GM23338 (cell line): ENCODE measurements at places on chromosomes 3 and 15. TPM values are rescaled to one million over a fixed set of nuclear protein-coding genes. Genes with fewer than 3 reads are reported as not detected.
A peak's percentile ranks its signal among the peaks of the same experiment; 100 is the strongest.

- no peak for DNase-seq
- H3K36me3 ChIP-seq = no peaks in the 10 kb centered on the region; the same call in 1 of the 2 replicates
- peaks cover 45% of the 10 kb centered on the region for H3K27me3 ChIP-seq
- H3K4me3 ChIP-seq = peak overlapping the region; percentile 48; the same call in 1 of the 2 replicates
These were observed 113.0 kb upstream of the GOLGA8J start for GRCh38 chr15:29969562-29970401.

GRCh38 chr3:160448845-160449635, 546 bp downstream of the TRIM59 start:
- peaks cover 8% of the 10 kb centered on the region; the same call in 1 of the 2 replicates for H3K36me3 ChIP-seq
- no peaks in the 10 kb centered on the region for H3K27me3 ChIP-seq

GRCh38 chr3:19885468-19885867, 48.5 kb downstream of the EFHB start:
- H3K27me3 ChIP-seq = no peaks in the 10 kb centered on the region
- peaks cover 3% of the 10 kb centered on the region; the same call in 1 of the 2 replicates for H3K4me1 ChIP-seq
- H3K4me3 ChIP-seq = no peak overlapping the region
- no peak overlapping the region for H3K27ac ChIP-seq

- H3K27me3 ChIP-seq = no peaks in the 10 kb centered on the region
- peaks cover 28% of the 10 kb centered on the region for H3K4me1 ChIP-seq
These were observed 20.2 kb downstream of the TGFBR2 start for GRCh38 chr3:30626443-30627180.

GRCh38 chr15:66906668-66907614, 158.5 kb upstream of the SMAD3 start:
- H3K4me1 ChIP-seq = no peaks in the 10 kb centered on the region
- no peak for DNase-seq
- H3K27me3 ChIP-seq = no peaks in the 10 kb centered on the region
- no peaks in the 10 kb centered on the region for H3K36me3 ChIP-seq
- H3K27ac ChIP-seq = no peak overlapping the region

GRCh38 chr15:67828969-67829646, 3.8 kb downstream of the SKOR1 start:
- H3K36me3 ChIP-seq = no peaks in the 10 kb centered on the region
- H3K4me3 ChIP-seq = peak overlapping the region; percentile 53
- peaks cover 52% of the 10 kb centered on the region for H3K4me1 ChIP-seq

GRCh38 chr3:43620831-43621655, 768 bp downstream of the ANO10 start:
- DNase-seq = no peak
- 0 out of 2 replicates have a peak, but pooled peaks cover under 1% of the 10 kb centered on the region for H3K4me1 ChIP-seq
- H3K27ac ChIP-seq = peak overlapping the region; percentile 89; the same call in 1 of the 2 replicates
- no peaks in the 10 kb centered on the region for H3K27me3 ChIP-seq
- H3K36me3 ChIP-seq = no peaks in the 10 kb centered on the region

DNA sequence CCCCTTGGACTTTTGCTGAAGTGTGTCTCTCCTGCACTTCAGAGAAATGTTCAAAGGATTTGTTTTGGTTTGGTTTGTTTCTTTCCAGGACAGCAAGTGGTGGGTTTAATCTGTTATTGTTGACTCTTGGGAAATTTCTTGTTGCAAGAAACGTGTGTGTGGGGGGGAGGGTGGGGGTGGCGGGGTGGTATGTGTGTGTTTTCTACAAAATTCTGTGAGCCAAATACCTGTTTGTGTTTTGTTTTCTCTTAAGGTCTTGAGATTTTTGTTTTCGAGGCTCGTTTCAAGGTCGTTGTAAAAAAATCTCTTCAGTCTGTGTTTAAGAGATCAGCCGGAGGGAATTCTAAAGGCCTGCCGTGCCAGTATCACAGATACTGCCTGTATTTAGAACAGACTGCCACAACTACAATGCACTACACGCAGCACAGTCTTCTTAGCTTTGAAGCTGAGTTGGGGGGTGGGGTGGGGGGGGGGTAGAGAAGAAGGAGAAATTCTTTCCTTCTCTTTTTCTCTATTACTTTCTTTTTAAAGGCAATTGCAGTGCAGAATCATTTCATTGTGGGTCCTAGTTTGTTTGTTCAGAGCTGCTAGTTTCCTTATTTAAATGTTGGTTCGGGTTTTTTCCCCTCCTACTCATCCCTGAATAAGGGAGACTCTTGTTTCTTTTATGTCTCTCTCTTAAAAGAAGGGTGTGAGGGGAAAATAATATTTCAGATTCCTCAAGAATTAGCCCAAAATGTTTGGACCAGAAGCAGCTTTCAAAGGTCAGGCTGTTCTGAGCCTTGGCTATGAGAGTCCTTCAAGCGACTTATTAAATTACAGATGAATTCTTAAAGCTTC, 1.4 kb upstream of the BCL6 start:
- H3K27me3 ChIP-seq = peaks cover 27% of the 10 kb centered on the region
- DNase-seq = peak; percentile 69
- no peaks in the 10 kb centered on the region for H3K36me3 ChIP-seq
- peak overlapping the region; percentile 83 for H3K4me3 ChIP-seq
- peaks cover 44% of the 10 kb centered on the region for H3K4me1 ChIP-seq

DNA sequence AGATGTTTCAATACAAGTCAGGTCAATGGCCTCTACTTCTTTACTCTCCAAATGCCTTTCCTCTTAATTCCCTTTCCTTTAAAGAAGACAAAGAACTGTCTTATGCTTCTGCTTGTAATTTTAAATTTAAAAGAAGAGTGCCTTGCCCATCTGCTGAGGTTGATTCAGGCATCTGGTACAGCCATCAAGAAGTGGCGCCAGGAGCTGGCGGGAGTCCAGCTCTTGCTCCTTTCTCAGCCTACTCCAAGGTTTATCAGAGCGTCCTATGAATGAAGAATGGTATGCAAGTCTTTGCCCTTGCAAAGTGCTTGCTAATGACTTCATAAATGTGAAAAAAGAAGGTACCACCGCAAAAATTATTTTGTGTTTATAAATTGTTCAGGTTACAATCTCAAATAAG, 294.6 kb upstream of the TGFBR2 start:
- no peaks in the 10 kb centered on the region for H3K27me3 ChIP-seq
- no peak overlapping the region for H3K27ac ChIP-seq
- no peak overlapping the region for H3K4me3 ChIP-seq

DNA sequence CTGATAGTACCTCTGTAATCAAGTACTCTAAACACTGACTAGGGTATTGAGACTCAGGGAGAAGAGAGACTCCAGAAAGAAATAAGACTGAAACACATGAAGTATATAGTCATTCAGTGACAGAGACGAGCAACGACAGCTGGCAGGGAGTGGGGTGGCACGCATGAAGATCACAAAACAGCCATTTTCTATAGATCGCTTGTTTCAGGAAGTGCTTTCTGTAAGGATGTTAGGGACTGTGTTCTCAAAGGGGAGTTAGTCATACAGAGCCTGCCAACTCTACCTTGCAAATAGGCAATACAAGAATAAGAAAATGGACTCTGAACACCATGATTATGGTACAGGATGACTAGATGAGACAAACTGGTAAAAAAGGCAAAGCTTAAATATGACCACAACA, 139.5 kb downstream of the TBL1XR1 start:
- no peak overlapping the region for H3K27ac ChIP-seq
- peaks cover 22% of the 10 kb centered on the region for H3K4me1 ChIP-seq
- no peaks in the 10 kb centered on the region for H3K36me3 ChIP-seq
- no peak overlapping the region for H3K4me3 ChIP-seq
- DNase-seq = no peak

- H3K4me3 ChIP-seq = no peak overlapping the region
- peaks cover 3% of the 10 kb centered on the region; the same call in 1 of the 2 replicates for H3K4me1 ChIP-seq
- DNase-seq = no peak
- no peaks in the 10 kb centered on the region for H3K36me3 ChIP-seq
These were observed 4.1 kb downstream of the CELF6 start for GRCh38 chr15:72315706-72316370.

- no peak for DNase-seq
- H3K27ac ChIP-seq = no peak overlapping the region
- H3K4me3 ChIP-seq = no peak overlapping the region
- peaks cover 9% of the 10 kb centered on the region; the same call in 1 of the 2 replicates for H3K4me1 ChIP-seq
These were observed 11.0 kb upstream of the FBLN2 start for GRCh38 chr3:13537909-13538296.

GRCh38 chr15:34496207-34496995, 58.8 kb upstream of the GOLGA8A start:
- DNase-seq = no peak
- peaks cover 93% of the 10 kb centered on the region for H3K27me3 ChIP-seq
- H3K36me3 ChIP-seq = no peaks in the 10 kb centered on the region
- no peak overlapping the region for H3K4me3 ChIP-seq
- no peak overlapping the region for H3K27ac ChIP-seq

GRCh38 chr15:80660119-80660518, 35.0 kb upstream of the ABHD17C start:
- no peak overlapping the region for H3K4me3 ChIP-seq
- H3K36me3 ChIP-seq = no peaks in the 10 kb centered on the region
- H3K4me1 ChIP-seq = no peaks in the 10 kb centered on the region
- H3K27ac ChIP-seq = no peak overlapping the region
- no peaks in the 10 kb centered on the region for H3K27me3 ChIP-seq
- peak; percentile 79 for DNase-seq

- H3K27ac ChIP-seq = no peak overlapping the region
- H3K36me3 ChIP-seq = no peaks in the 10 kb centered on the region
- no peaks in the 10 kb centered on the region for H3K27me3 ChIP-seq
- no peak overlapping the region for H3K4me3 ChIP-seq
- peaks cover 14% of the 10 kb centered on the region for H3K4me1 ChIP-seq
- DNase-seq = no peak
These were observed 463.5 kb downstream of the RAP2B start for GRCh38 chr3:153625506-153625905.

DNA sequence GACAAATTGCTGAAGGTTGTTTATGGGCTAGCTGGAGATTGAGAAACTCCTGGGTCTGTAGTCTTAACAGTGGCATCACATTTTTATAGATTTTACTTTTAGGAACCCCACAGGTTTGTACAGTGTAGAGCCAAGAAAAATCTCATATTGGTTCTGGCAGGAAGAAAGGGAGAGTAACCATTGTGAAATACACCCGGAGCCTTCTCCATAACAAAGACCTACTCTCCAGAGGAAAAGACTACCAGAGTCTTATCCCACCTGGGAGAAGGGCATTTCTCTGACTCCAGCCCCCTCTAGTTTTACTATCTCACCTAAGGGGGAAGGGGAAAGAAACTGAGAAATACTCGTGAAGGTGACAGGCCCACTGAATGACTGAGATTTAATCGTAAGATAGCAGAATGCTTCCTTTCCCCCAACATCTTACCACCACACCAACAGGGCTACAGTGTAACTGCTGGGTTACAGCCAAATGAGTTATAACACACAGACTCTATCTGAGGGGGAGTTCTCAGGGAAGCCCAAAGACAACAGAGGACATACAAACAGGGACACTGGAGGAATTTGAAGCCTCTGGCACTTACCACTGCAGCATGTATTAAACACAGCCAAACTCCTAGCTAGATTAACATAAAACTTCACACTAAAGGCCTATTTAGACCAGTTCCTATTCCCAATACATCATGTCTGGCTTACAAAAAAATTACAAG, 56.1 kb downstream of the SYN2 start:
- H3K36me3 ChIP-seq = no peaks in the 10 kb centered on the region
- DNase-seq = peak; percentile 30
- no peaks in the 10 kb centered on the region for H3K27me3 ChIP-seq
- H3K4me3 ChIP-seq = peak overlapping the region; percentile 6; the same call in 1 of the 2 replicates
- peaks cover 19% of the 10 kb centered on the region for H3K4me1 ChIP-seq

DNA sequence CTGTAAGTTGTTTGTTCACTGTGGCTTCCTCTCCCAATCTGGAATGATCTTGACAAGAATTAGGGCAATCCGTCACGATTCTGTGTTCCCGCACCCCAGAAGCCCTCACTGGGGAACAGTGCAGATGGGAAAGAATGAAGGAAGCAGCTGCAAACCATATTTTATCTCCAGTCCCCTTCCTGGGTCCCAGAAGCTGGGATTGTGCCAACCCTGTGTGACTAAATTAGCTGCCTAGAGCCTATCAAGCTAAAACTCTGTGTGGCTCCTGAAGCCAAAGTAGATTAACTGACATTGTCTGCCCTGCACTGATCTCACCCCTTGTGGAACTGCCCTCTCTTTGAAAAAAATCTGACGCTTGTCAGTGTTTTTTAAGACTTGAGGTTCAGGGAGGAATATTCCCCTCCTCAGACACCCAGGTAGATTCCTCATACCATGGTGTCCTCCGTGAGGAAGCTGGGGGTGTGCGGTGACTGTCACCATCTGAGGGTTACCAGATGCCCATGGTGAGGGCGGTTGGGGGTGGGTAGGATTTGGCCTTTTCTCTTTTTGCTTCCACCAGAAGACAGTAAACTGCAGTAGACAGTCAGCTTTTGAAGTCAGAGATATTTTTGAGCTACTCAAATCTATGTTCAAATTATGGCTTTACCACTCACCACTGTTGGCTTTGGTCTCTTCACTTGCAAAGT, 358.3 kb upstream of the TPM1 start:
- no peaks in the 10 kb centered on the region for H3K36me3 ChIP-seq
- no peaks in the 10 kb centered on the region for H3K4me1 ChIP-seq

DNA sequence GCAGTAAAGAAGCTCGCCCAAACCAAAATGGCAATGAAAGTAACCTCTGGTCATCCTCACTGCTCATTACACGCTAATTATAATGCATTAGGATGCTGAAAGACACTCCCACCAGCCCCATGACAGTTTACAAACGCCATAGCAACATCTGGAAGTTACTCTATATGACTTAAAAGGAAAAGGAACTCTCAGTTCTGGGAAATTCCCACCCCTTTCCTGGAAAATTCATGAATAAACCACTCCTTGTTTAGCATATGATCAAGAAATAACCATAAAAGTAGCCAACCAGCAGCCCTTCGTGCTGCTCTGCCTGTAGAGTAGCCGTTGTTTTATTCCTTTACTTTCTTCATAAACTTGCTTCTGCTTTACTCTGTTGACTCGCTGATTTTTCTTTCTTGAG, 164.6 kb downstream of the SMAD6 start:
- no peak overlapping the region for H3K27ac ChIP-seq
- H3K27me3 ChIP-seq = no peaks in the 10 kb centered on the region
- DNase-seq = no peak
- no peak overlapping the region for H3K4me3 ChIP-seq
- H3K4me1 ChIP-seq = peaks cover 6% of the 10 kb centered on the region; the same call in 1 of the 2 replicates

GRCh38 chr15:48617619-48618018, 27.9 kb downstream of the FBN1 start:
- DNase-seq = no peak
- H3K27me3 ChIP-seq = no peaks in the 10 kb centered on the region
- no peaks in the 10 kb centered on the region for H3K36me3 ChIP-seq
- H3K4me3 ChIP-seq = no peak overlapping the region
- no peaks in the 10 kb centered on the region for H3K4me1 ChIP-seq

ADAMTS7 gene
- 11.2 and 11.6 TPM in 2 replicates for polyA plus RNA-seq

TASOR gene
- 10.6 and 14.7 TPM in 2 replicates for polyA plus RNA-seq

SPPL2A gene
- 10.9 and 14.0 TPM in 2 replicates for polyA plus RNA-seq

SLC22A13 gene
- polyA plus RNA-seq = 0.13 and 0.26 TPM in 2 replicates

SLC24A1 gene
- 1.6 and 2.3 TPM in 2 replicates for polyA plus RNA-seq

SETD2 gene
- polyA plus RNA-seq = 14.0 and 16.7 TPM in 2 replicates

CDHR4 gene
- 0.26 and 0.28 TPM in 2 replicates for polyA plus RNA-seq

ATP8B4 gene
- polyA plus RNA-seq = 0.07 TPM in 1 of 2 replicates, not detected in the other

CCR2 gene
- not detected in 2 replicates for polyA plus RNA-seq

SPATA16 gene
- polyA plus RNA-seq = not detected in 2 replicates
